Stimulated activated CD8-positive, alpha-beta memory T cell treated with anti-CD3 and anti-CD28 coated beads, Interleukin-4, amount 100 ng/mL, for 48 hours (primary cell): ENCODE measurements at places on chromosomes 1 and 21.

DNA sequence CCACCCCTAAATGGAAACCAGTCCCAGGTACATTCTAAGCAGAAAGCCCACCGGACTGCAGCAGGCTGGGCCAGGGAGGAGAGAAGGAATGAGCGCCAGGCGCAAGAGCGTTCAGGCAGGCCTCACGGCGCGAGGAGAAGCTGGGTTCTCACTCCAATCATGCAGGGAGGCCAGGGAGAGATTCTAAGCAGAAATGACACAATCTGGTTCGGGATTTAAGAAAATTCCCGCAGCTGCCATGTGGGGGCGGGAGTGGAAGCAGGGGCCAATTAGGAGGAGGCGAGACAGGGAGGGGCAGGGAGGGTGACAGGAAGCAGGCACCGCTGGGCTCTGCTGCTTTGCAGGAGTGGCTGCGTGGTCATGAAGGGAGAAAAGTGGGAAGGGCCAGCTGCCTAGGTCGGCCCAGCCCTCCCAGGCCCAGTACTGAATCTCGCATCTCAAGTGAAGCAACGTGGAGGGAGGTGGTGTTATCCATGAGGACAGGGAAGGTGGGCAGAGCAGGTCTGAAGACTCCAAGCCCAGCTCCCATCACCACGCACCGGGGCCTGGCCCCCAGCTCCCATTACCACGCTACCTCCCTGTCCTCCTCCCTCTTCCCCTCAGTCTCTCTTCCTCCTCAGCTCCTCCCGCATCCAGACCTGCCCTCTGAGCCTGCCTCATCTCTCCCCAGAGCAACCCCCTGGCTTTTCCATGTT lies 11.8 kb downstream of the NPHP4 start:
- DNase-seq, result no peak

GRCh38 chr1:61255358-61255703 lies 173.0 kb downstream of the NFIA start:
- no peak for DNase-seq

- DNase-seq, result no peak
These were observed 7.3 kb upstream of the UAP1 start for GRCh38 chr1:162554258-162554657.

GRCh38 chr1:6599141-6599975 lies 3.3 kb downstream of the KLHL21 start:
- DNase-seq, result peak; percentile 71

DNA sequence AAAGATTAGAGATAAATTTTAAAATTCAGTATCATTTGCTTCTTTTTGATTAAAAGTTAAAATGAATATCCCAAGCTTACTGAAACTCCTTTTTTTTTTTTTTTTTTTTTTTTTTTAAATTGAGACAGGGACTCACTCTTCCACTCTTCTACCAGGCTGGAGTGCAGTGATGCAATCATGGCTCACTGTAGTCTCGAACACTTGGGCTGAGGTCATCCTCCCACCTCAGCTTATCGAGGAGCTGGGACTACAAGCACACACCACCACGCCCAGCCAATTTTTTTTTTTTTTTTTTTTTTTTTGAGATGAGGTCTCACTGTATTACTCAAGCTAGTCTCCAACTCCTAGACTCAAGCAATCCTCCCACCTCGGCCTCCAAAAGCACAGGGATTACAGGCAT lies 92.1 kb upstream of the RGS18 start:
- DNase-seq, result no peak

GRCh38 chr1:229378586-229379367 lies 35.9 kb upstream of the CCSAP start:
- DNase-seq, result no peak

GRCh38 chr21:36147911-36148310 lies 8.7 kb upstream of the DOP1B start:
- no peak for DNase-seq
